ENCODE measurements at places on chromosomes 6 and 20.

DNA sequence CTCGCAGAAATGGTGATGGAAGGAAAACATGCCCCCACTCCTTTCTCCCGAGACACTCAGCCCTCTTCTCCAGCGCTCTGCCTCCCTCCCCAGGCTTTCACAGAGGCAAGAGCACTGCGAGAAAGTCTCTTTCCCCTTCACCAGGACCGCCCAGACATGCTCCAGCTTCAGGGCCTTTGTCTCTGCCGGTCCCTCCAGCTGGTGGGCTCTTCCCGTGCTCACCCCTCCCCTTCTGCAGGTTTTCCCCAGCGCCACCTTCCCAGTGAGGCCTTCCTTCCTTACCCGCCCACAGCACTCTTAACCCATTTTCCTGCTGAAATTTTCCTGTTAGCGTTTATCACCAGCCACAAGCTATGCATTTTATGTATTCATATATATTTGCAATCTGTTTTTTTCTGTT lies 86.2 kb downstream of the TFAP2C start:
- DNase-seq, result no peak

GRCh38 chr6:49551078-49551865 lies 804 bp downstream of the C6orf141 start:
- DNase-seq, result no peak

GRCh38 chr20:22248051-22248667 lies 336.2 kb downstream of the FOXA2 start:
- no peak for DNase-seq

DNA sequence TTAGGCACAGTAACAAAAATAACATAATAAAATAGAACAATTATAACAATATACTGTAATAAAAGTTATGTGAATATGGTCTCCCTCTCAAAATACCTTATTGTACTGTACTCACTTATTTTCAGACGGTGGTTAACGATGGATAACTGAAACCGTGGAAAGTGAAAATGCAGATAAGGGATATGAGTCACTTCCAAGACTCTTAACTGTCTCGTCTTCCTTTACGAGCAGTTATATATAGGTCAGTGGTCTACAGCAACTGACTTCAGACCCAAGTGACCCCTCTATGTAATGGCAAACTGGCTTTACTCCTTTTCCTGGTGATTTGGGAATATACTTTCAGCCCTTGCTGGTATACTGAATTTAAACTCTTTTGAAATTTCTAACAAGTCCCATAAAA lies 261.4 kb downstream of the SLC35F1 start:
- no peak for DNase-seq

GRCh38 chr6:32183483-32184083 lies 470 bp downstream of the AGER start:
- no peak for DNase-seq

DNA sequence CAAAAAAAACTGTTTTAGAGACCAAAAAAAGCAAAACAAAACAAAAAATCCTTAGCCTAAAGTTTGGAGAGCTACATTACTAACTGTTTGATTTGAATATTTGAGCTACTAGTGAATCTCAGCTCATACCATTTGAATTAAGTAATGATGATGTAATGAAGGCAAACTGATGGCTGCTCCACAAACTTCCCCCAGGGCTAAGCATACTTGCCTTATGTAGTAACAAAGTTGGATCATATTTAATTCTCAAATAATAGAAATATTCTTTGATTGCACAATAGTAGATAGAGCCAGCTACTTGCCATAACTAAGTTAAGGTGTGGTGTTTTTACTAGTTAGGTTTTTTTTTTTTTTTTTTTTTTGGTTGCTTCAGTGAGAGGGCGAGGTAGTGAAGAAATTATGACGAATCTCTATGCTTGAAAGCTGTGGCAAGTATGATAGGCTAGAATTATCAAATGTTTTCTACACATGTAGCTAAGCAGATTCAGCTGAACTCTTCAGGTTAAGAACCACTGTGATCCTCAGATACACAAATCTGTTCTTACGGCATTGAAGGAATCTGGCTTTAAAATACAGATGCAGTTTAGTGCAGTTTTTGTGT lies 2.9 kb downstream of the RAB32 start:
- DNase-seq, result no peak

DNA sequence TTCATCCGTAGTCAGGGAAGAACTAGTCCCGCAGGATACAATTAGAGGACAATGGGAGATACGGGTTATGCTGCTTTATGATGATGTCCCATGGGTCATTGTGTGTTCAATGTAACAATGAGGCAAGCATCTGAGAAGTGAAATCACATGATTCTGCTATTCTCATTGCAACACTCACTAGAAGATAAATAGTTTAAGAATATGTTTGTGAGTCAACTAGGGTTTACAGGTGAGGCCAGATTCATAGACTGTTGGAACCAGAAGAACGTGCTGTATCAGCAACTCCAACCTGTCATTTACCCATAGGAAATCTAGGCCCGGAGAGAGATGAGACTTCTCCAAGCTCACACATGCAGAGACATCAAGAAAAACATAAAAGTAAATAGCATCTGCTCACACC lies 80.8 kb downstream of the SCML4 start:
- no peak for DNase-seq

DNA sequence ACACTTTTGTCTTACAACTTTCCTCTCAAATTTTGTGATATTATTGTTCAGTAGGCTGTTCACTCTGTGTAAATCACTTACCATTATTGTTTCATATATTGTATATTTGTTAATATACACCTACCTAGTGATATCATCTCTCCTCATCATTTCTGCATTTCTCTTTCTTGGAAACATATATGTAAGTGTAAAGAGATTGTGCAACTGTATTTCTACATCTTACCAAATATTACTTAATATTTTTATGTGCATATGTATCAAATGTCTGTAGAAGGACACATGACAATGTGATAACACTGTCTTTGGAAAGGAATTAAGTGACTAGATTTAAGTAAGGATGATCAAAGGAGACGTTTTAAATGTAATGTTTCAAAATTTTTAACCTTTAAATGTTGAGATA lies 30.2 kb downstream of the ZNF322 start:
- no peak for DNase-seq

GRCh38 chr6:86775893-86776292 lies 161.4 kb upstream of the HTR1E start:
- DNase-seq, result no peak

- DNase-seq, result no peak
Observed at GRCh38 chr20:54244113-54244512, 36.2 kb downstream of the PFDN4 start.

DNA sequence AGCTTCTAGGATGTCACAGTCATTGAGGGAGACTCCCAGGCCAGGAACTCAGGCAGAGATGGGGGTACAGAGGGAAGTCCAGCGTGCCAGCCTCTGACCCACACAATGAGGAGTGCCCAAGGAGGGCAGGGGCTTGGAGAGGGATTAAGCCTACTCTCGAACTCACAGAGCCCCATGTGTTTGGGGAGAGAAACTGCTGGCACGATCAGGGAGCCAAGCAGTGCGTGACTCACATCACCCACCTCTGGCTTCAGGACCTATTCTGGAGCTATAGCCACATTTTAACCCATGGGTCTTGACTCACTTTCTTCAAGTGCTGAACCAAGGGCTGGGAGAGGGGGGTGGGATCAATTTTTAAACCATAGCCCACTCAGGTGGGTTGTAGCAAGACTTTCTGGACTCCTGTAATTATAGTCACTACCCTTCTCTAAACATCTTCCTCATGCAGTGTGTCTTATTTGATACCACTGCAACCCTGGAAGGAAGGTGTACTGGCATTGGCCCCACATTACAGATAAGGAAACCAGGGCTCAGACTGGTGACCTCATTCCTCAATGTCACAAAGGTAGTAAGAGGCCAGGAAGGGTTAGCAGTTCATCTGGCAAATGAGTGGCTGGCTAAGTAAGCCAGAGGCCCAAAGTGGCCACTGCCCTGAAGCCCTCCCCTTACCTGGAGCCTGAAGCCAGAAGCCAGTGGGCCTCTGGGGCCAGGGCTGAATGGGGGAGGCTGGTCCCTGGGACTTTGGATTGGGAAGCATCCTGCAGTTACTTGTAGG lies 12.0 kb downstream of the FOXP4 start:
- DNase-seq, result no peak

- DNase-seq, result no peak
Observed at GRCh38 chr6:153677522-153677921, 361.5 kb upstream of the OPRM1 start.

- DNase-seq, result no peak
Observed at GRCh38 chr20:3728354-3728753, 4.1 kb upstream of the HSPA12B start.

DNA sequence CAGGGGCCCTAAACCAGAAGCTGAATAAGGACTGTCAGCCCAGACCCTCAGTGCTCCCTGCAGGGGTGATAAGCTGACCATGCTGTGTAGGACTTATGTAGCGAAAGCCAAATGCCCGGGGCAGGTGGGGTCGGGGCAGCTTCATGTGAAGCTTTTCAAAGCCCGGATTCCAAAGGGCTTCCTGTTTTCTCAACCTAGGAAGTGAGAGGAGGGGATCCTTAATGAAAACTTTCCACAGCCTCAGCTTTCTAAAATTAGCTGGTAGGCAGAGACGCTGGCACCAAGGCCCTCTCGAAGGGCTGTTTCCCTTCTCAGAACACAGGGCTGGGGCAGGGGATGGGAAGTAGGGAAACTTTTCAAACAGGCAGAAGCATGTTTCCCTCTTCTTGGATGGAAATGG lies 148.9 kb downstream of the NFATC2 start:
- DNase-seq, result no peak

DNA sequence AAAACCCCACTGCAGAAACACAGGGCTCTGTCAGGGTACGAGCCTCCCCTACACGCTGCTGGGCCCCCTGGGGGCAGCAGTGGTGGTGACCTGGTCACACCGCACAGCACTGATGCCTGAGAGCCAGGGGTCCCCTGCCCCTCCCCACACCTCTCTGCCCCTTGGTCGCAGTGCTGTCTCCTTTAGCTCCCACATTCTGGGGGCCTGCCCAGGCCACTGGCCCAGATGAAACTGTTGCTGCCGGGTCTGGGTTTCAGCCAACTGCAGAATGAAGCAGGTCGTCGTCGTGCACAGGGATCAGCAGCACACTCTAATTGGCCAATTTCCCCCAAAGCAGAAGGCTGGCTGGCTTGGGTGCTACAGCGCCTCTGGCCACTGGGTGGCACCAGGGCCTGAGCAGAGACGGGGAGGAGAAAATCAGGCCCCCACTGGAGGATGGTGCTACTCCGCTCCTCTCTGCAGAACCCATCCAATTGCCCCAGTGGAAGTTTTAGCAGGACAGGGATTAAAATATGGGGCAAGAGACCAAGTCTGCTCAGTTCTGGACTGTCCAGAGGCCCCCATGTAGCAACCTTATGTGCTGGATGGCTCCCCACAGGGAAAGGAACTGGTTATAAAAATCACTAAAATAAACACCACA lies 26.1 kb downstream of the DIDO1 start:
- DNase-seq, result peak; percentile 80

- DNase-seq, result no peak
Observed at GRCh38 chr20:33963751-33964150, 30.0 kb upstream of the RALY start.

- no peak for DNase-seq
Observed at GRCh38 chr6:24253360-24253759, 104.5 kb downstream of the DCDC2 start.

GRCh38 chr6:43771858-43772680 lies 2.1 kb downstream of the VEGFA start:
- DNase-seq, result peak; percentile 72

GRCh38 chr20:3470627-3471396 lies at the start of gene ATRN:
TSS of gene ATRN (plus strand) at chr20:3471018. CDS start at chr20:3471108, 90 bp downstream.
- peak; percentile 88 for DNase-seq

DNA sequence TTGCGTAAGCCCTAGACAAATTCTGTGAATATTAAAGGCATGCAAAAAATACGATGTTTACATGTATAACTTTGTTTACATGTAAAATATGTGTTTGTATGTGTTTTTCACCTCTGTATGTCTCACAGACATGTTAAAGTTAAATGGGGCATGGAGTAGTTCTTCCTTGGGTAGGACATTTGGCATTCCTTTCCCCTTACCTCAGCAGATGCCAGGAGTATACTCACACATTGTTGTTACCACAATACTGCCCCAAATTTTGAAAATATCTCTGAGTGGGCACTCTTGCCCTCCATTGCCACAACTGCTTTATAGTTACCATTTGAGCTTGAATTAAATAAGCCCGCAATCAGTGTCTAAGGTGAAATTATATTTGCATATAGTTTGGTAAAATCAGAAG lies 147.5 kb downstream of the MYO6 start:
- DNase-seq, result no peak

DNA sequence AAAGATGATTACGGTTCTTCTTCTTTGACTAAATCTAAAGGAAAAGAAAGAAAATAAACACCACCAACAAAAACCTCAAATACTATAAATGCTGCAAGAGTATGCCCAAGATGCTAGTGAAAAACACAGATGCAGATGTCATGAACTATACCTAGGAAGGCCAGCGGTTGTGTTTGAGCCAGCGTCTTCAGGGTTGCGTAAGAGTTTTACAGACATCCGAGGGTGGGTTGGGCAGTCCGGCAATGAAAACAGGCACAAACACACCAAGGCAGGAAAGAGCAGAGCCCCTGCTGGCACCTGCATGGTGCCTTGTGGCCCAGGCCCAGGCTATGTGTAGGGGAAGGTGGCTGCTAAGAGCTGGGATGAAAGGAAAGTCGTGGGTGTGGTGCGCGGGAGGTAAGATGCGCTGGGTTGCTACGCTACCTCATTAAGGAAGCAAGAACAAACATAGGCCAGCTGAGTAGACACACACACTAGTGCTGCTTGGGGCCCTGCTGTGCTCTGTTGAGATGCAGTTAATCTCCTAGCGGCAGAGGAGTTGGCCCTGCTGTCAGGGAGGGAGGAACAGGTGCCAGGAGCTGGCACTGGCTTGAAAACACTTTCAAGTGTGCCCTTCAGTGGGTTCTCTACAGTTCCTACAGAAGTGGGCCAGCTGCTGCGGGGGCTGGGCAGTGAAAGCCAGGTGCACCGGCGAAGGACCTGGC lies 170.2 kb upstream of the PLN start:
- no peak for DNase-seq

GRCh38 chr6:148831064-148831463 lies 84.2 kb downstream of the UST start:
- DNase-seq, result peak; percentile 77

DNA sequence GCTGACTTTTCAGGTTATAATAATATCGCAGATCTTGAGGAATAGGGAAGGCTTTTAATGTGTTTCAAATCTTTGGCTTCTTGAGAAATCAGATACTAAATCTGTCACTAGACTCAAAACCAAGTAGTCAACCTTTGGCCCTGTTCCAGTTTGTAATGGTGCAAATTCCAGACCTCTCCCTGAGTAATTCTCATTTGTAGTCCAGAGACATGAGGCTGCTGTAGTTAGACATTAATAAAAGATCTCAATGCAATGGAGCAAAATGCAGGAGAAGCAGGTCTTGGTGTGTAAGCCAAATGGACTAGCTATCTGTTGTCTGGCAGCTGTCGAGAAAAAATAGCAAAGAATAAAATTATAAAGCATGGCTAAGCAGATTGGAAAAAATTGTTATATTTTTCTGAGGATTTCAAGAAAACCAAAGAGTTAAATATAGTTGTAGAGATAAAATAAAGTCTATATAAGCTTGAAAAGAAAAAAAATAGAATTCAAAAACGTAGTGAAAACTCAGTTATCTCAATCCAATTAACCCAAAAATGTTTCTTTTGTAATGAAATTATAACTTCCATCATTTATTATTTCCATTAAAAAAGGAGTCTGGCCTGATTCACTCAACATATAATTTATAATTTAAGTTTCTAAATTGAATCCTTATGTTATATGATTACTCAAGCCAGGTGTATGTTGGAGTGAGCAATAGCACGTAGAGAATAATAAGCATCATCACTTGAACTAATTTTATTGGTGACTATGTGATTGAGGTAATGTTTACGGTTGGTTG lies 161.5 kb upstream of the ADGRB3 start:
- DNase-seq, result no peak

Measured in activated CD4-positive, alpha-beta T cell treated with anti-CD3 and anti-CD28 coated beads, Interleukin-2, Interleukin-4, amounts not matched to agents 100 ng/mL and 50 ng/mL, durations not matched to agents 16 hours and 8 hours (primary cell).